Brain (organoid and tissue), 16 donors: ENCODE measurements at places on chromosomes 4 and X. TPM values are rescaled to one million over a fixed set of nuclear protein-coding genes. Genes with fewer than 3 reads are reported as not detected.

Gene GPR143
- 5.8 TPM for polyA plus RNA-seq

Gene BEX1
- polyA plus RNA-seq, result 395 TPM

Gene RBM41
- polyA plus RNA-seq, result 3.2 TPM

Gene P2RY4
- not detected for polyA plus RNA-seq

Gene TTC29
- not detected for polyA plus RNA-seq
